ENCODE measurements at places on chromosomes 3 and 15. TPM values are rescaled to one million over a fixed set of nuclear protein-coding genes. Genes with fewer than 3 reads are reported as not detected.

DNA sequence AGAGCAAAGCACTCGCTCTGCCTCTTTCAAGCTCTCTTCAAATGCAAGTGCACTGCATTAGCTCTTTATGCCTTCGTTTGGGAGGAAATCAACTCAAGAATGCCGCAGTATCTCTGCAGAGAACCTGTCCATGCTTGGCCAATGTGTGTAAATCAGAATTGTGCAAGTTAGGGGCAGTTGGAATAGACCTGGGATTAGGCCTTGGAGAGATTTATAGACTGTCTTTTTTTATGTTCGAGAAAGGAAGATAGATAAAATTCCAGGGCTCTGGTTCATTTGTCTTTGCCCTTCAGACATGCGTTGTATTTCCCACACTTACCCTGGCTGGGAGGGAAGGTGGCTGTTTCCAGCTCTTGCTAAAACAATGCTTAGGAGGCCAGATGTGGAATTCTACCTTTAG, 163.7 kb downstream of the MOBP start:
- DNase-seq = no peak

CHST13 gene
- 0.16 TPM for total RNA-seq

DNA sequence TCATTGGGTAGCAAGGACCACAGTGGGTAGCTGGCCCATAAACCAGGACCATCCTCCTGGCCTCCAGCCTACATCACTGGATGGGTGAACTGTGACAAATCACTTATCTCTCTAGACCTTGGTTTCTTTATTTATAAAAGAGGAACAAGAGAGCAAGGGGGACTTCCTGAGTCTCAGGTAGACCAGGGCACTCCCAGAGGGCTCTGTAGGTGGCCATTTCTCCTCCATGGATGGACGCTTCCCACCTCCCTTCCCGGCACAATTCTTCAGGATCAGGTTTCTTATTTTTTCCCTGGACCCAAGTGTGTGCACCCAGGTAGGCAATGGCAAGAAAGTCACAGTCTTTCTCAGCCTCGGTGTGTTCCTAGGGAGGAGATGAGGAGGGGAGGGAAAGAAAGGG, 41.4 kb upstream of the SPATA12 start:
- no peak for DNase-seq

ABI3BP gene
- total RNA-seq = 26.2 TPM

GRCh38 chr3:127831723-127832172, 9.4 kb upstream of the MGLL start:
- no peak for DNase-seq

DNA sequence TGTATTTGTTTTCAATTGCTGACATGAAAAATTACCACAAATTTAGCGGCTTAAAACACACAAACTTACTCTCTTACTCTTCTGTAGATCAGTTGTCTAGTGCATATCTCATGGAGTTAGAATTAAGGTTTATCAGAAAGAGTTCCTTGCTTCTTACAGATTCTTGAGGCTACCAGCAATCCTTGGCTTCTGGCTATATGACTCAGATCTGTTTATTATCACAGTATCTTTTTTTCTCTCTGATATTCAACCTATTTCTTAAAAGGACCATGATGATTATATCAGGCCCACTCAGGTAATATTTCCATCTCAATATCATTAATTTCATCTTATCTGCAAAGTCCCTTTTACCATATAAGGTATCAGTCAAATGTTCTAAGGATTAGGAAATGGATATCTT, 263.5 kb upstream of the BCHE start:
- no peak for DNase-seq

GRCh38 chr3:100603469-100603868, 5.9 kb upstream of the ADGRG7 start:
- no peak for DNase-seq

- DNase-seq = no peak
These were observed 30.3 kb upstream of the CCNB2 start for GRCh38 chr15:59074607-59075006.
